ENCODE measurements at places on chromosomes 1 and 21.

DNA sequence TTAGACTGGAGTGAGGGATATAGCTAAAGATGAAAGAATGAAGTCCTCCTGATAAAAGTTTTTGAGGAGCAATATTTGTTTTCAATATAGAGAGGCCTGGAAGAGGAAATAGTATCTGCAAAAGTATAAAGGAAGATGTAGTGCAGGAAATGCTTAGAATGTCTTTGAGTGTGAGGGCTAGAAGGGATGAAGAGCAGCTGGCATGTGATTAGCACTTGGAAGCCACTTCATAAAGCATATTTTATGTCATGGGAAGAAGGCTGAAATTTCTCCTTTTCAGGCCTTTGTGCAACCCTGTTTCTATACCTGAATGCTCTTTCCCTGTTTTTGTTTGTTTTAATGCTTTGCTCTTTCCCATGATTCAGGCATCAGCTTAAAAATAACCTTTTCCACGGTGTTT lies 323.3 kb upstream of the DEPDC1 start:
- no peak for DNase-seq

DNA sequence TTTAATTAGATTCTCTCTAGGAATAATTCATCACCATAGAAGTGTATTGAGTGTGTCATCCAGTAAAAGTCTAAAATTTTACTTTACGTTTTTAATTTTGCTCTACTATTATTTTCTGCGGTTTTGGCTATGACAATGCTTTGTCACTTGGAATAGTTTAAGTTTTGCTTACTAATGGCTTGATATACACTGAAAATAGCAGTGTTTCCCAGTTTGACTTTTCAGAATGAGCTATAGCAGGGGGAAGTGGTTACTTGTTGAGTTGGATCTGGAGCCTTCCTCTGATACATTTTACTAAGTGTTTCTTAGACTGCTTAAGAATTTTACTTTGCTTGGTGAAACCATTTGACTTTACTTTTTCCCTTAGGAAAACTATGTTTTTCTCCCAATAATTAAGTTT lies 5.0 kb downstream of the DNAJC16 start:
- no peak for DNase-seq

GRCh38 chr1:199243423-199244061 lies 604.7 kb downstream of the PTPRC start:
- no peak for DNase-seq

- DNase-seq, result no peak
Observed at GRCh38 chr1:11417162-11417561, 61.8 kb upstream of the DISP3 start.

- no peak for DNase-seq
Observed at GRCh38 chr21:43571976-43572375, 87.3 kb downstream of the HSF2BP start.

DNA sequence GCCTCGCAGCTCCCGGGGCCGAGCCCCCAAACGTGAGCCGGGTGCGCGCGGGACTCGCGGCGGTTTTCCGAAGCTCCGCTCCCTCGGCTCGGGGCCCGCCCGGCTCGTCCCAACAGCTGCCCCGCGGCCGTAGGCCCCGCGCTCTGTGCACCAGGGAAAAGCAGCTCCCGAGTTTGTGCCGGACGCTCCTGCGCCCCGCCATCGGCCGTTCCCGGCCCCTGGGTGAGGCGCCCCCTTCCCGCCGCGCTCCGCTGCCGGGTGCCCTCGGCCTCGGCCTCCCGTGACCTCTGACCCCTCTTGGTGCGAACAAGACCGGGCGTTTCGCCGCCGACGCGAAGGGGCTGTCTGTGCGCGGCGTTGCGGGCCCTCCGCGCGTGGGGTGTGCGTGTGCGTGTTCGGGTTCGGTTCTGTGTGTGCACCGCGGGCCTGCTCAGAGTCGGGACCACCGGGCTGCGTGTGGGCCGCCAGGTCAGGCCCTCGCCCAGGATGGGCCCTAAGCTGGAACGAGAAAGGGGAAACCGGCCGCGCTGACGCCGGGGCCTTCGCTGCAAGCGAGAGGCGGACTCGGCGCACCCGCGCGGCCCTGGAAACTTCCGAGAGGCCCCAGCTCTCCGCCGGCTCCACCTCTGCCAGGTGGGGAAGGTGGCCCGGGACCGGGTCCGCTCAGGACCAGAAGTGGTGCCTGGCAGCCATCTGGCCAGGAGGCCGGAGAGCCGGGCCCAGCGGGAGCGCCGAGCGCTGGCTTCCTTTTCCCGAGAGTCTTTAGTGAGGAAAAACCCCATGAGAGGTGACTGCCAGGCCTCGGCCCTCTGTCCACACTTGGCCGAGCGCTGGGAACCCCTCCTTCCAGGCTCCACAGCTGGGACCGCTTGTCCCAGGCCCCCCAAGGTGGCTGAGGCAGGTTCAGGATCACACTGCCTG lies 1.9 kb downstream of the PRDM16 start:
- DNase-seq, result no peak

- DNase-seq, result no peak
Observed at GRCh38 chr1:23394684-23395083, 25.0 kb upstream of the ZNF436 start.

DNA sequence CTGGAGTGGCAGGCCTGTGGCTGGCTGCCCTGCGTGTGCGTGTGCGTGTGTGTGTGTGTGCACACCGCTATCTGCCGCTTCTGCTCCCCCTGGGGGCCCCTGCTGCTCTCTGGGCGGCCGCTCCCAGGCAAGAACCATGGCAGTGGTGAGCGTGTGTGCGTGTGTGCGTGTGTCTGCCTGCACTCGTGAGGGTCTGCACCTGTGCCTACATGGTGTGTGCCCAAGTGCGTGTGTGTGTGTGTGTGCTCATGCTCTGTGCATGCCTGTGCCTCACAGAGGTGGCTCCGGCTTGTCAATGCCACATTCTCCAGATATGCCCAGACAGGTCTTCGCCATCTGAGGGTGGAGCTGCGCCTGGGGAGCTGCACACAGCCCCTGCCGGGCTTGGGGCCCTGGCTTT lies 18.7 kb upstream of the PEX10 start:
- no peak for DNase-seq

DNA sequence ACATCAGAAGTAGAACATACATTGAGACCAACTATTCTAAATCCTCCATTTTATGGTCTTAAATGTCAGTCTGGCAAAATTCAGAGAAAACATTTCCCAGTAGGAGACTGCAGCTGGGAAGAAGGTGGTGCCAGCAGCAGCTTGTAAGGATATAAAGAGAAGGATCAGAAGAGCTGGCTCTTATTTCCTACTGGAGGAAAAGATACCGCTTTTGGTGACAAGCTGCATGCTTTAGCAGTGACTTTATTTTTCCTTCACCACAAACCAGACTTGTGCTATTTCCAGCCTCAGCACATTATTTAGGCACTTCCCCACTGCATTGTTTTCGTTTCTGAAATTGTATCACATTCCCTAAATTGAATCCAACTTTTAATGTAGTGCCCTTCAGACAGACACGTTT lies 28.4 kb downstream of the RNF11 start:
- DNase-seq, result no peak

DNA sequence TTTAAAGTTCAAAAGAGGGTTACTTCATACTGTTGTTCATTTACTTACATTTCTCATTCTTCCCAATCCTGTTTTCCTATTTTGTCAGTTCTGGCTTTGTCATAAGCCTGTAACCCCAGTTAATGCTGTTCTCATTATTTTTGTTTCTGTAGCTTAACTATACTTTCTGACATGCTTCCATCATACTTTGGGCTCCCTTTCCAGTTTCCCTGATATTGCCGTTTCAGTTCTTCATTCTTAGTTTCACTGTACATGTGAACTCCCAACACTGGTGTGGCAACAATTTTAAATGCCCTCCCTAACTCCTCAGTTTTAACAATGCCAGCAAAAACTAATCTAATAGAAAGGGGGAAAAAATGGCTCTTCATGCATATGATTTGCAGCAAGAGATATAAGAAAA lies 456.7 kb downstream of the LMO4 start:
- no peak for DNase-seq

GRCh38 chr1:227094249-227094966 lies 154.3 kb downstream of the COQ8A start:
- DNase-seq, result peak; percentile 84

- DNase-seq, result no peak
Observed at GRCh38 chr21:44658913-44659595, 1.3 kb downstream of the KRTAP12-3 start.

DNA sequence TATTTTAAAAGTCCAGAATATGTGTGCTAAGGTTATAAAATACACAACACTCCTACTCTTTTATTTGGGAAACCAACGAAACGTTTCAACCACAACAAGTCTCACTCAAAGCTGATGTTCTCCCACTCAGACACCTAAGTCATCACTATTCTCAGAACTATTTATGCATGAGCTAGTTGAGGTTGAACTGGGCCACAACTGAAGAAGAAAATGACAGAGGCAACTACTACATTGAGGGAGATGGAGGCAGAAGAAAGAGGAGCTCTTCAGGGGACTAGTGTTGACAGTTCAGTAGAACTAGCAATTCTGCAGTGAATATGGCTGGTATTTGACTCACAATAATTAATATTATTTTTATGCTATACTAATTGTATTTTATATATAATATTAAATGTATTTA lies 198.2 kb downstream of the SEC16B start:
- DNase-seq, result no peak

- DNase-seq, result no peak
Observed at GRCh38 chr1:117093091-117093534, 28.4 kb downstream of the TRIM45 start.

DNA sequence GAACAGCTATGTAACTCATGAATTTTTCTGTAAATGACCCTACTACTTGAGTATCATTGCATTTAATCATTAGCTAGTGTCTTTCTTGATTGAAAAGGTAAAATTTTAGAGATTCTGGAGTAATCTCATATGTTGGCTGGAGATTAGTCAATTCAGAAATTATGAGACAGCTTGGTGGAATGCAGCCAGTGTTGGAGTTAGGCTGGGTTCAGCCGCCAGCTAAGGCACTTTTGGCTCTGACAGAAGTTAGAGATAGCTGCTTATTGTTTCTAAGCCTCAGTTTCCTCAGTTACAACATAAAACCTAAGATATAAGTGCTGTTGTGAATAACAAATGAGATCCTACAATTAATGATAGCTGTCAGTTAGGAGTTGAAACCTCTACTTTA lies 49.4 kb downstream of the TBCE start:
- DNase-seq, result no peak

DNA sequence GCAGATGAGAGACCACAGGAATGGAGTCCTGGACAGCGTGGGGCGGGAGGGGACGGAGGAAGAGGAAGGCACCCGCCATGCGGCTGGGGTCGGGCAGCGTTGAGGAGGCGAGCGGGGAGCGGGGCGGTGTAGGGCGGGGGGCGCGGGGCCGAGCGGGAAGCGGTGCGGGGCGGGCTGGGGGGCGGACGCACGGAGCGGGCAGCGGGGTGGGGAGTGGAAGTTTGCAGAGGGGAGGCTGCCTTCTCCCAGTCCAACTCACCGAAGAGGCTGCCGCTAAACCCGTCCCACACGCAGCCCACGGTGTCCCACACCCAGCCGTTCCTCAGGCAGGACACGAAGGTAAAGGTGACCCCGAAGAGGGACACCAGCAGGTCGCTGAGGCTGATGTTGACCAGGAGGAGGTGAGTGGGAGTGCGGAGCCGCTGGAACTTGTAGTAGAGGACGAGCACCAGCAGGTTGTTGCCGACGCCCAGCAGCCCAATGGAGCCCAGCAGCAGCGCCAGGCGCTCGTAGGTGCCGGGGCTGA lies 483 bp downstream of the CHML start:
- DNase-seq, result peak; percentile 26

- DNase-seq, result no peak
Observed at GRCh38 chr1:23426828-23427227, 2.3 kb upstream of the TCEA3 start.

DNA sequence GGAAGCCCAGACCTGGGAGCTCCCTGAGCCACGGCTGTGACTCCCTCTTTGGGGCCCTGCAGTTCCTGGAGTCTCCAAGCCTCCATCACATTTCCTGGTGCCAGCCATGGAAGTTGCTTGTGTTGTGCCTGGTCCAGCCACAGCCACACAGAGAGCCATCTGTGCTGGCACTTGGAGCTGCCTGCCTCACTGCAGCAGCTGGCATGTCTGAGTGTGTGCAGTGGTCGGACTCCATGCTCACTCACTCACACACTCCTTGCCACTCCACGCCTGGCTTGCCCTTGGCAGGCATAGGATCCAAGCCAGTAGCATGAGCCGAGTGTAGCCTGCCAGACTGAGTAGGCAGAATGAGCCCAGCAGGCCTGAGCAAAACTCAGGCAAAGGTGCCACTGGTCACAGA lies 516.3 kb upstream of the BEND5 start:
- DNase-seq, result no peak

- peak; percentile 73 for DNase-seq
Observed at GRCh38 chr1:160539990-160540858, 17.2 kb upstream of the SLAMF6 start.

DNA sequence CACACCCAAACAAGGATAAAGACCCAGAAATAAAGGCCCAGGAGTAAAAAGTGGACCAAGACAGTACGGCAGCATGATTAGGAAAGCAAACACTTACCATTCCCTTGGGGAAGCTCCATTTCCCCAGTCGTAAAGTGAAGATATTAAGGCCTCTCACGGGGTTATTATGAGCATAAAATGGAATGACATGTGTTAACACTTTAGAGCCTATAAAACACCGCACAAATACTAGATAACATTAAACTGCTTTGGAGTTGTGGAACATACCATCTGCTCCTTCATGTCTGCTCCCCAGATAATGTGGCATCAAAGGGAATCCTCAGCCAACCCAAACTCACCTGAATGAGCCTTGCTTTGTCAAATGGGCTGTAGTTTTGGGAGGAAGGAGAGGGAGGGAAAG lies 8.9 kb upstream of the ITLN2 start:
- DNase-seq, result peak; percentile 82

DNA sequence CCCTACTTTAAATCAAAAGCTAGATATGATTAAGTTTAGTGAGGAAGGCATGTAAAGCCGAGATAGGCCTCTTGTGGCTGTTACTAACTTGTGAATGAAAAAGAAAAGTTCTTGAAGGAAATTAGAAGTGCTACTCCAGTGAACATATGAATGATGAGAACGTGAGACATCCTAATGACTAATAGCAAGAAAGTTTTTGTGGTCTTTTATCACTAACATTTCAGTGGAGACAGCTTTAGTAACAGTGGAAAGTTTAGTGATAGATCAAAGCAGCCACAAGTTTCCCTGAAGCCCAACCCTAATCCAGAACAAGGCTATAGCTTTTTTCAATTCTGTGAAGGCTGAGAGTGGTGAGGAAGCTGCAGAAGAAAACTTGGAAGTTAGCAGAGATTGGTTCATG lies 73.6 kb upstream of the LRRC8B start:
- DNase-seq, result no peak

GRCh38 chr1:150159550-150159949 lies 9.8 kb downstream of the PLEKHO1 start:
- DNase-seq, result no peak

DNA sequence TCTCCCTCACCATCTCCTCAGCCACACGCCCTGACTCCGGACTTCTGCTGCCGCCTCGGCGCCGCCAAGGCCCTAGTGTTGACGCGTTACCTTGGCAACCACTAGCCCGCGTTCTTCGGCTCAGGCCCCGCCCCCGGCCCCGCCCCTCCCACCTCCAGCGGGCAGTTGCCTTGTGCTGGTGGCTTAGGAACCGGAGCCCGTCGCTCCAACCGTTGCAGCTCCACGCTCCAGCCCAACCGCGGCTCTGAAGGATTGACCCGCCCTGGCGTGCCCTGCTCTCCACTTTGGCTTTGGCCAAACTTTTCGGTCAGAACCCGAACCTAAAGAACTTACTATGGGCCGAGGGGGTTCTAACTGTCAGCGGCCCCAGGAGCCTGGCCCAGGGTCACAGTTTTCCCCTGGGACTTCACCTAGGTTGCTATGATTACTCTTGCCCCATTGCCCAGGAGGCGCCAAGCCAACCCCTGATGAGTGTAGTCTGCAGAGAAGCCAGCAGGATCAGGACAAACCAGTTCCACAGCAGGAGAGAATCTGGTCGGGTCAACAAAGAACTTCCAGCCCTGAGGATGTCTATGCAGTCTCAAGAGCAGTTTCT lies at the start of gene CFAP45:
CFAP45 (minus strand) TSS at position 80 of the 595 bp plus-strand sequence; CDS start at position 13, 67 bp downstream.
- DNase-seq, result peak; percentile 94
